ENCODE measurements at places on chromosomes 3 and 15.

- DNase-seq, result no peak
These were observed 680.6 kb upstream of the NECTIN3 start for GRCh38 chr3:110391042-110391441.

GRCh38 chr15:57865294-57865693, 158.8 kb downstream of the POLR2M start:
- peak; percentile 10 for DNase-seq

GRCh38 chr15:70101459-70102113, 3.9 kb upstream of the TLE3 start:
- no peak for DNase-seq

DNA sequence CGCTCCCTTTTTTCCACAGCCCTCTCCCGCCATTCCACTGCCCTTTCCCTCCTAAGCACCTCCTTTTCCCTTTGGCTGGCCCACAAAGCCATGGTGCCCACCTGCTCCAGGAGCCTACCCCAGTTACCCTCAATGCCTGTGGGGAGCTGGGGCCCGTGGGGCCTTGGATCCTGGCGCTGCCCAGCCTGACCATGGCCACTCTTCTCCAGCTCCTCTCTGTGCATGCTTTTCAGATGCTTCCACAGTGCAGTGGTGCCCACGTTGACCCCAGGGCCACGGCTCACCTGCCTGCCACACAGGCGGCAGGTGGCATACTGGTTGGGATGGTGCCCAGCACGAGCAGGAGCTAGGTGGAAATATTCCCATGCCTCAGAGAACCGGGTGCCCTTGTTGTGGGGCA, 1.5 kb downstream of the ZBED2 start:
- no peak for DNase-seq

- DNase-seq, result no peak
These were observed 701 bp downstream of the OSBPL11 start for GRCh38 chr3:125594581-125595011.

DNA sequence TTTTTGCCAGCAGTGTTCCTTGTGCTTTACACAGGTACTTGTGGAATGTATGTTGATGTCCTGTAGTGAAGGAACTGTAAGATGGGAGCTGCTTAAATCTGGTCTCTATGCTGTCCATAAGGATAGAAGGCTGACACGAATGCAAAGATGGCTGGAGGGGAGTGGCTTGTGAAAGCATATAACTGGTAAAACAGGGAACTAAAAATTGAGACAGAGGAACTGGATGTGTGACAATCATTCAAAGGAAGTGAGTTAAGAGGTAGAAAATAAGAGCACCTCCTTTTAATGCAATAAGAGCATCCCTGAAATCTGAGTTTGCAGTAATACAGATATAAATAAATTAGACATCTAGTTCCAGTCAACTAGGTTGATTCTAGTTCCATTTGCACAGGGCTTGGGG, 35.2 kb downstream of the RNF13 start:
- no peak for DNase-seq

GRCh38 chr3:66723231-66723630, 222.4 kb upstream of the LRIG1 start:
- DNase-seq, result no peak

DNA sequence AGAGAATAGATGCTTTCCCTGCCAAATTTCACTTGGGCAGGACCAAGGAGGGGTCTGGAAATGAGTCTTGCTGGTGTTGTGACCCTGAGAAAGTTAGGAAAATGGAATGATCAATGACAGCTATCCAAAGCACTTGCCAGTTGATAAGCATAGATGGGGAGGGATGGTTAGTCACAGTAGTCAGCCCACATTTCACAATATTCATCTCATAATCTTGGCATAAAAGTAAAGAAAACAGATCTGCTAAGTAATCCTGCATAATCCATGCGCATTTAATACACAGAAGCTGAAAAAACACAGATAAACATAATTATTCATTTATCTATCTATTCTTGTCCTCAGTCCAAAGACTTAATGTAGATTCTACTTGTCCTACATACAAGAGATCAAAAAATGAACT, 184.1 kb downstream of the ZIC4 start:
- DNase-seq, result no peak

- no peak for DNase-seq
These were observed 14.9 kb downstream of the ACP3 start for GRCh38 chr3:132332082-132332481.

GRCh38 chr3:31252216-31253185, 280.2 kb upstream of the STT3B start:
- no peak for DNase-seq

GRCh38 chr3:87076946-87077345, 86.0 kb upstream of the VGLL3 start:
- DNase-seq, result no peak

Data from GM13976 (cell line).